ENCODE measurements at places on chromosomes 11 and 22.

GRCh38 chr11:128684549-128685401 is 9.1 kb upstream of the FLI1 start:
- no peak for DNase-seq
- H3K4me1 ChIP-seq, result peaks cover 4% of the 10 kb centered on the region

GRCh38 chr11:124344346-124344745 is 24.3 kb upstream of the OR8D2 start:
- no peak overlapping the region for H3K4me3 ChIP-seq
- no peak overlapping the region for H3K27ac ChIP-seq
- no peaks in the 10 kb centered on the region for H3K27me3 ChIP-seq
- no peaks in the 10 kb centered on the region for H3K4me1 ChIP-seq
- no peaks in the 10 kb centered on the region for H3K36me3 ChIP-seq

DNA sequence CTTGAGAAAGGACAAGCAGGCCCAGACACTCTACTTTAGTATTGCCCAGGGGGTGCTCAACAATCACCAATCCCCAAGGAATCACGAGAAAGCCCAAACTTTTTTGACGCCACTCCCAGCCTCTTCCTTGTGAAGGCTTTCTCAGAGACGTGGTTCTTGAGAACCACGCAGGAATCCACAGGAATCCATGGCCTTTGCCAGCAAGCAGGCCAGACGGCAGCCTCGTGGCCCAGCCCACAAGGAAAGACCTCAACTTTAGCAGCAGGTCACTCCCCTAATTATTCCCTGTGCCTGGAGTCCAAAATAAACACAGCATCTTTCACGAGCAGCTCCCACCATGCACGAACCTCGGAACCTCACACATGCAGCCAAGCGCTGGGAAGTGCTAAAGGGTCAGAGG is 104.2 kb downstream of the WT1 start:
- no peak for DNase-seq
- no peaks in the 10 kb centered on the region for H3K36me3 ChIP-seq
- H3K27me3 ChIP-seq, result no peaks in the 10 kb centered on the region

- H3K4me1 ChIP-seq, result peaks cover 34% of the 10 kb centered on the region
- H3K27ac ChIP-seq, result peak overlapping the region; percentile 96
- DNase-seq, result peak; percentile 78
- no peaks in the 10 kb centered on the region for H3K27me3 ChIP-seq
- no peaks in the 10 kb centered on the region for H3K36me3 ChIP-seq
Observed at GRCh38 chr22:50293441-50294318, 13.8 kb downstream of the PLXNB2 start.

- H3K36me3 ChIP-seq, result no peaks in the 10 kb centered on the region
- H3K4me1 ChIP-seq, result peaks cover 13% of the 10 kb centered on the region
- no peak for DNase-seq
- peak within 1 kb of the TSS; percentile 95 for H3K27ac ChIP-seq
- H3K27me3 ChIP-seq, result peaks cover 3% of the 10 kb centered on the region
- peak within 1 kb of the TSS; percentile 53 for H3K4me3 ChIP-seq
Observed at GRCh38 chr11:66316849-66317251, at the start of gene CD248. TSS of gene CD248 (minus strand) at chr11:66317044. CDS start at chr11:66317027, 17 bp downstream.

DNA sequence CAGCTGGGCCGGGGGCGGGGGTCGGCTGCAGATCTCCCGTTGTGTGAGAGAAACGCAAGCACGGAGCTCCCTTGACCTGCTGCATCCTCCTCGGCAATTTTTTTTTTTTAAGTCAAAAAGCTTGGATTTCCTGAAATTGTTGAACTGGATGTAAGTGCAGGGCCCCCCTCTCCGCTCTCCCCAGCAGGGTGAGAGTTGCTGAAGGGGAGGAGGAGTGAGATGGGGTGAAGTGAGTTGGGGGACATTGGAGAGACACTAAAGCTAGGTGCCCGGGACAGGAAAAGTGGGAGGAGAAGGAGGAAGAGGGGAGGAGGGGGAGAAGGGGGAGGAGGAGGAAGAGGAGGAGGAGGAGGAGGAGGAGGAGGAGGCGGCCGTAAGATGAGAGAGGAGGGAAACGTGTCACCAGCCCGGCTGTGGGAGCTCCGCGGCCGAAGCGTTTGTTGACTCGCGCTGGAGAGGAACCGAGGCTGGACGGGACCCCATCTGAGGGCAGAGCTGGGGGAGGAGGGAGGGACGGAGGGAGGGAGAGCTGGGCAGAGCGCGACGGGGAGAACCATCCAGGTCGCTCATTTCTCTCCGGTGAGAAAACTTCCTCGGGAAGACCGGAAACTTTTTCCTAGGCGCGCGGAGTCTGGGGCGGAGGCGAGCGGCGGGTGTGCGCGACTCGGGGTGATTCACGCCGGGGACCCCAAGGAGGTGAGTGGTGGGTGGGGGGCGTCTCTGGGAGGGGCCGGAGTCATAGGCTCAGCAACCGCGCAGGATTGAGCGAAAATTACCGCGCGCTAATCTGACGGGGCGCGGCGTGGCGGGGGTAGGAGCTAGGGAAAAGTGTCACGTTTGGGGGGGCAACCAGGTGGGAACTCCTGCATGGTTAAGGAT is 80.2 kb downstream of the PRR5L start:
- H3K4me3 ChIP-seq, result peak overlapping the region; percentile 65
- no peaks in the 10 kb centered on the region for H3K4me1 ChIP-seq
- H3K36me3 ChIP-seq, result no peaks in the 10 kb centered on the region
- H3K27me3 ChIP-seq, result no peaks in the 10 kb centered on the region
- DNase-seq, result no peak
- peak overlapping the region; percentile 65 for H3K27ac ChIP-seq

- no peak for DNase-seq
- peak overlapping the region; percentile 99 for H3K27ac ChIP-seq
Observed at GRCh38 chr22:23786261-23786710, 480 bp upstream of the SMARCB1 start.

DNA sequence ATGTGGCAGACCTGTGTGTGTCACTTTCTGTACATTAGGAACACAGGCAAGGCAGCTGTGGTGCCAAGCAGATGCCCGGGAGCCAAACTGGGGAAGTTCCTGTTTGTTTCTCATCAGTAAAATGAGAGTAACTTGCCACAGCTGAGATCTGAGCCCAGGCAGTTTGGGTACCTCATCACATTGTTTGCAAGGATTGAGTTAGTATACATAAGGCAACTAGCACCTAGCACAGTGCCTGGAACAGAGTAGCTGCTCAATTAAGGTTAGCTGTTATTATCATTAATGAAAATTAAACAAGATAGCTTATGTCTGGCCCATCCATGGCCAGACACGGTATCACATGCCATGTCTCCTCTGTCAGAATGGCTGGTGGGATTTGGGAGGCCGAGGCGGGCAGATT is 7.8 kb downstream of the SOX10 start:
- H3K27ac ChIP-seq, result peak overlapping the region; percentile 5
- no peak overlapping the region for H3K4me3 ChIP-seq
- no peaks in the 10 kb centered on the region for H3K27me3 ChIP-seq
- no peaks in the 10 kb centered on the region for H3K4me1 ChIP-seq

GRCh38 chr22:41180926-41181325 is 24.2 kb upstream of the L3MBTL2 start:
- no peaks in the 10 kb centered on the region for H3K27me3 ChIP-seq
- H3K4me1 ChIP-seq, result no peaks in the 10 kb centered on the region
- no peak overlapping the region for H3K27ac ChIP-seq
- no peak for DNase-seq
- H3K36me3 ChIP-seq, result peaks cover 6% of the 10 kb centered on the region

DNA sequence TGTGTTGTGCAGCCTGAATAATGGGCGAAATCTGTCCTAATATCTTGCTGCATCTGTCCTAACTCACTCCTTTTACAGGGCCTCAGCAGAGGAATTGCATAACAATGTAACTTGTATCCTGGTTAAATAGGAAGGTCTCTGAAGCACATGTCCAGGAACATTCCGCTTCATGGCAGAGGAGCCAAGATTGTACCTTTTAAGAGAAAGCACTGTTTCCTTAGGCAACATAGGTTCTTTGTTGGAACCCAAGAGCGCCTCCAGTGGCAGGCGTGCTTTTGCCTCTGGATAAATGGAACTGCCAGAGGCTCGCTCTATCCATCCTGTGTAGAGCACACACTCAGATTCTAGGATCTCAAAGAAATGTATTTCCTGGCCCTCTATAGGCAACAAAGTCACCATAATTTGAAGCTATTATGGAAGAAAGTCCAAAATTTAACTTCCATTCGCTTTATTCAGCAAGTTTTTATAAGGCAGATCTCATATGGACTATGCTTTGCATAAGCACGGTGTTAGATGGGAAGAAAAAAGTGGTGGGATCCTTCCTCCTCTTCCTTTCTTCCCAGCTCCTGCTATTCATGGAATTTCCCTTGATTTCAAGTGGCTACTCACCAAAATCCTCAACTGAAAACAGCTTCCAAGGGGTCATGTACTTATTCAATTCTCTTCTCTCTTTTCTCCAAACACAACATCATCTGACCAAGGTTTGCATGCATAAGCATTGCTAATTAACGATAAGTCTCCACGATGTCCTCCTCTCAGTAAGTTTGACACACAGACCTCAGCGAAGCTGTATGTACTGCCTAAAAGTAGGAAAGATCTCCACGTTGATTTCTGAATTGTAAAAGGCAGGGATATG is at the start of gene BLID:
Gene BLID (minus strand): TSS at position 692 of the 856 bp plus-strand sequence. CDS start 293 bp downstream, at position 399.
- no peaks in the 10 kb centered on the region for H3K4me1 ChIP-seq
- DNase-seq, result peak; percentile 72
- H3K27ac ChIP-seq, result peak within 1 kb of the TSS; percentile 74
- H3K36me3 ChIP-seq, result no peaks in the 10 kb centered on the region
- no peak within 1 kb of the TSS for H3K4me3 ChIP-seq
- H3K27me3 ChIP-seq, result no peaks in the 10 kb centered on the region

GRCh38 chr11:91625495-91625894 is 599.1 kb upstream of the FAT3 start:
- DNase-seq, result no peak
- no peaks in the 10 kb centered on the region for H3K4me1 ChIP-seq
- no peak overlapping the region for H3K27ac ChIP-seq
- H3K27me3 ChIP-seq, result no peaks in the 10 kb centered on the region
- H3K36me3 ChIP-seq, result no peaks in the 10 kb centered on the region
- H3K4me3 ChIP-seq, result no peak overlapping the region

Measured in breast epithelium (tissue), 4 donors.